CD4-positive, alpha-beta T cell treated with Interleukin-2 at 100 ng/mL for 4 hours (primary cell): ENCODE measurements at places on chromosomes 6 and 20.

GRCh38 chr20:7728338-7728737 is 211.9 kb downstream of the HAO1 start:
- DNase-seq: no peak

- DNase-seq: no peak
Observed at GRCh38 chr6:146697921-146698320, 99.1 kb downstream of the ADGB start.

DNA sequence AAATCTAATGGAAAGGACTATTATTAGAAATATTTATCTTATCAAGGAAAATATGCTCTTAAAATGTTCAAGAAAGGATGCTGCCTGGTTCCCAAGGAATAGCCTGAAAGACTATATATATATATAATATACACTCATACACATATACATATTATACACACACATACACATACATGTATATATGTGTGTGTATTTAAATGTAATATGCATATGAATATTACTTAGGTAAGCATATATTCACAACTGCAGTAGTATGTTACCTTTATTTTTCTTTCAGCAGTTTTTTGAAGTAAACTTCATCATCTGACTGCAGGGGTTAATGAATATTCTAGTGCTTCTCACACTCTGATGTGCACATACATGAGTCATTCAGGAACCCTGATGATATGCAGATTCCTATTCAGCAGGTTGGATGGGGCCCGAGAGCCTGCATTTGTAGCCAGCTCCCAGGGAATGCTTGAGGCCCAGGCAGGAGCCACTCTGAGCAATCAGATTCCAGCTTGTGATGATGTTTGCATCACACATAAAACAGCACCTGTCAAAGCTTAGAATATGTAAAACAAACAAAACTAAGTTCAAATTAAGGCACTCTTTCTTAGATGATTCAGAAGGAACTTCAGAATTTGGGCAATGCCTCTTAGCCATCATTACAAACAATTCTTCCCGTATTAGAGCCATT is 16.1 kb downstream of the MYLK4 start:
- DNase-seq: no peak

DNA sequence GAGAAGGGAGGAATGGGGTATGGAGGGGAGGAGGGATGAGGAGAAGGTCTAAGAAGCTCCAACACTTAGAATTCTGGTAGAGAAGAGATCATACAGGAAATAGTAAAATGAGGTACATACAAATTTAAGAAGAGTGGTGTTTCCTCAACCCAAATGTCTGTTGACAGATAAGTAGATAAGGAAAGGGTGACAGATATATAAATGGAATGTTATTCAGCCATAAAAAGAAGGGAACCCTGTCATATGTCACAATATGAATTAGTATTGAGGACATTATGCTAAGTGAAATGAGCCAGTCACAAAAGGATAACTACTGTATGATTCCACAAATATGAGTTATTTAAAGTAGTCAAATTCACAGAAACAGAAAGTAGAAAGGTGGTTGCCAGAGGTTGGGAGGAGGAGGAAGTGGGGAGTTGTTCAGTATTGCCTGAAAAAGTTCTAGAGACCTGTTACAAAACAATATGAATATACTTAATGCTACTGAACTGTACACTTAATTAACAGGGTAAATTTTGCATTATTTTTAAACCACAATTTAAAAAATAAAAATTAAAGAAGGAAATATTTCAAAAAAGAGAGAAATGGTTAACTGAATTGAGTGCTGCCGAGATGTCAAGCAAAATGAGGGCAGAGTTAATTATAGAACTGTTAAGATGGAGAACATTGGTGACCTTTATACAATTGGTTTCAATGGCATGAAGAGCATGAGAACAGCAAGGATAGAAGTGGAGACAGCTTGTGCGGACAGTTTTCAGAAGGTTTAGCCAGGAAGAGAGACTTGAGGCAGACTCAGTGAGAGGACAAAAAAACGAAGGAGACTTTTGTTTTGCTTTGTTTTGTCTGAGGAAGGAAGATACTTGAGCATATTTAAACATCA is 47.6 kb upstream of the ADGRF4 start:
- no peak for DNase-seq

GRCh38 chr6:71471718-71472117 is 183.1 kb downstream of the OGFRL1 start:
- DNase-seq: no peak

- no peak for DNase-seq
Observed at GRCh38 chr20:45735552-45735951, 13.4 kb downstream of the SPINT4 start.

- DNase-seq: no peak
Observed at GRCh38 chr6:115680621-115681020, 380.1 kb downstream of the FRK start.

- DNase-seq: peak; percentile 52
Observed at GRCh38 chr6:166957087-166957804, 896 bp upstream of the RNASET2 start.

GRCh38 chr6:125887372-125887771 is 69.2 kb upstream of the HINT3 start:
- DNase-seq: no peak

GRCh38 chr6:113597231-113597583 is 259.9 kb upstream of the MARCKS start:
- no peak for DNase-seq
